PC-9 (cell line): ENCODE measurements at places on chromosomes 12 and 14. TPM values are rescaled to one million over a fixed set of nuclear protein-coding genes. Genes with fewer than 3 reads are reported as not detected.

DNA sequence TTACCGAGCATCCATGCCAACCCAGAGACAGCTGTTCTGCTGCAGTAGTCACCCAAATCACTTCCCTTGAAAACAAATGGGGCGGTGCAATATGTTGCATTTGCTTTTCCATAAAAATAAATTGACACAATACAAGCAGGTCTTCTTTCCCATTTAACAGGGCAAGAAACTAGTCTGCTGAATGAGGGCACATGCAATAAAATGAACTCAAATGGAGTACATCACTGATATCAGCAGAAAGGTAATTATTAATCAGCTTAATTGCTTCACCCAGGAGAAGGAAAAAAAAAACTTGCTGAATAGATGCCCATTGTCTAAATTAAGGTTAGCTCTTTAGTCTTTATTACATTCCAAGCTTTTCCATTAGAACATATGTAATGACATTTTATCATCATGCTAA lies 175.1 kb upstream of the GZMB start:
- no peak for DNase-seq
- H3K36me3 ChIP-seq: no peaks in the 10 kb centered on the region
- H3K4me1 ChIP-seq: no peaks in the 10 kb centered on the region
- H3K27ac ChIP-seq: no peak overlapping the region

GRCh38 chr14:41905394-41905964 lies 298.8 kb downstream of the LRFN5 start:
- H3K36me3 ChIP-seq: no peaks in the 10 kb centered on the region
- H3K4me3 ChIP-seq: no peak overlapping the region
- DNase-seq: no peak
- no peaks in the 10 kb centered on the region for H3K27me3 ChIP-seq
- no peaks in the 10 kb centered on the region for H3K4me1 ChIP-seq

- no peak overlapping the region for H3K4me3 ChIP-seq
- H3K4me1 ChIP-seq: no peaks in the 10 kb centered on the region
- no peaks in the 10 kb centered on the region for H3K27me3 ChIP-seq
- no peak for DNase-seq
- no peaks in the 10 kb centered on the region for H3K36me3 ChIP-seq
- no peak overlapping the region for H3K27ac ChIP-seq
Observed at GRCh38 chr12:121238086-121238485, 28.2 kb downstream of the P2RX4 start.

MAP1LC3B2 gene
- 1.1 and 1.4 TPM in 2 replicates for total RNA-seq

TIMELESS gene
- total RNA-seq: 27.1 and 30.9 TPM in 2 replicates

AVPR1A gene
- total RNA-seq: not detected in 2 replicates

DNA sequence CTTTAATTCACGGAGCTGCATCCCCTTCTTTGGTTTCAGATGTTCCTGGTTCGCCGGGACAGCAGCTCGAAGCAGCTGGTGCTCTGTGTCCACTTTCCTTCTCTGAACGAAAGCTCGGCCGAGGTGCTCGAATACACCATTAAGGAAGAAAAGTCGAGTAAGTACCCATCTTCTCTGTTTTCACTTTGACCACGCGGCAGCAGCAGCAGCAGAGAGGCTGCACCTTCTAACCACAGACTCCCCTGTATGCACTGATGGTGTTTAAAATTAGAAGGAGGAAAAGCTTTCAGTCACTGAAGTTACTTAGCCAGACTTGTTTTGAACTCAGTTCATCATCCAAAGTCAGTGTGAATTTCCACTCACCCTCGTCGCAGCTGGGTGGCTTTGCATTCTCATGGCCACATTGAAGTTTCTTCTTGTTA lies 63.8 kb downstream of the RIN3 start:
- H3K4me1 ChIP-seq: no peaks in the 10 kb centered on the region
- peaks cover 13% of the 10 kb centered on the region for H3K36me3 ChIP-seq
- DNase-seq: no peak
- H3K27ac ChIP-seq: no peak overlapping the region

- no peaks in the 10 kb centered on the region for H3K36me3 ChIP-seq
- H3K27me3 ChIP-seq: peaks cover 45% of the 10 kb centered on the region
- no peak for DNase-seq
- H3K4me1 ChIP-seq: no peaks in the 10 kb centered on the region
- no peak overlapping the region for H3K4me3 ChIP-seq
Observed at GRCh38 chr12:109642506-109643132, 69.0 kb downstream of the MVK start.

GMPR2 gene
- 55.3 and 63.7 TPM in 2 replicates for total RNA-seq

DNA sequence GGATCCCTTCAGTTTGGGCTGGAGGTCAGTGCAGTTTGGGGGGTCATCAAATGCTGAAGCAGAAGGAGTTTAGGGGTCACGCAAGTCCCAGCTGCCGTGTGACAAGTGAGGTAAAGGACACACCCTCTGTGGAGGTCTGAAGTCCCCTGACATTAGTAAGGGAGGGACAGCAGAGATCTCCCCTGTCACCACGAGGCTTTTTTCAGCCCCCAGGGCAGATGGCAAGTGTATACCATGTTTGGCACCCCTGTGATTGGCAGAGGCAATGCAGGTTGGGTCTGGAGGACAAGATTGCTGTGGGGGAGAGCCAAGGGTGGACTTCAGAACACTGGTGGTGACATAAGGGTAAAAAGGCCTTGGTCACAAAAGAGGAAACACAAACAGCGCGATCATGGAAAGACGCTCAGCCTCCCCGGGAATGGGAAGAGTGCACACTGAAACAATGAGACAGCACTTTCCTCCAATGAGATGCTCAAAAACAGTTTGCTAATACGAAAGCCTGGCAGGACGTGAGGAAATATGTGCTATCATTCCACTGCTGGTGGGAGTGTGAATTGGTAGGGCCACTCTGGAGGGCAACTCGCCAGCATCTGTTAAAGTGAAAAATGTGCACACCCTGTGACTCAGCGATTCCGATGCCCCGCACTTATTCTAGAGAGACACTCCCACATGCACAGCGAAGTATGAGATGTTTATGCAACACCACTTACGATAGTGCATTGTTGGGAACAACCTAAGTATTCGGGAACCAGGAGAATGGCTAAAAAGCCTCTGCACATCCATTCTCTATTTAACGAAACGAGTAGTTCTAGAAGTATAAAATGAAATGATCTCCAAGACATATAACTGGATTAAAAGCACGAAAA lies 14.4 kb upstream of the CD27 start:
- H3K36me3 ChIP-seq: no peaks in the 10 kb centered on the region
- H3K4me1 ChIP-seq: peaks cover 29% of the 10 kb centered on the region
- DNase-seq: peak; percentile 97
- peak overlapping the region; percentile 98 for H3K27ac ChIP-seq

- H3K27ac ChIP-seq: no peak overlapping the region
- H3K36me3 ChIP-seq: no peaks in the 10 kb centered on the region
- H3K27me3 ChIP-seq: peaks cover 10% of the 10 kb centered on the region; the same call in 1 of the 2 replicates
- H3K4me3 ChIP-seq: no peak overlapping the region
- H3K4me1 ChIP-seq: no peaks in the 10 kb centered on the region
Observed at GRCh38 chr12:94267921-94268471, 119.6 kb downstream of the PLXNC1 start.

GRCh38 chr12:29066011-29066588 lies 83.0 kb upstream of the FAR2 start:
- H3K27me3 ChIP-seq: no peaks in the 10 kb centered on the region
- DNase-seq: no peak
- no peaks in the 10 kb centered on the region for H3K36me3 ChIP-seq
- no peak overlapping the region for H3K4me3 ChIP-seq
- no peak overlapping the region for H3K27ac ChIP-seq

GRCh38 chr14:95502381-95502950 lies 14.0 kb downstream of the SYNE3 start:
- H3K27me3 ChIP-seq: no peaks in the 10 kb centered on the region
- H3K27ac ChIP-seq: no peak overlapping the region
- no peak for DNase-seq
- H3K36me3 ChIP-seq: no peaks in the 10 kb centered on the region

GRCh38 chr14:26636561-26636960 lies 38.7 kb upstream of the NOVA1 start:
- H3K27me3 ChIP-seq: no peaks in the 10 kb centered on the region
- H3K4me1 ChIP-seq: no peaks in the 10 kb centered on the region
- DNase-seq: no peak

GRCh38 chr14:95300002-95300696 lies 19.6 kb downstream of the CLMN start:
- no peaks in the 10 kb centered on the region for H3K27me3 ChIP-seq
- no peak for DNase-seq
- no peaks in the 10 kb centered on the region for H3K36me3 ChIP-seq
- no peak overlapping the region for H3K4me3 ChIP-seq
- no peak overlapping the region for H3K27ac ChIP-seq

KCNC2 gene
- total RNA-seq: not detected in 2 replicates

GRCh38 chr14:24081739-24082211 lies 10.4 kb downstream of the CPNE6 start:
- H3K27me3 ChIP-seq: no peaks in the 10 kb centered on the region
- H3K4me1 ChIP-seq: peaks cover 10% of the 10 kb centered on the region; the same call in 1 of the 2 replicates
- peak overlapping the region; percentile 68; the same call in 1 of the 2 replicates for H3K4me3 ChIP-seq

KLHL33 gene
- 0.11 TPM in 1 of 2 replicates, not detected in the other for total RNA-seq
